T-helper 17 cell (primary cell): ENCODE measurements at places on chromosomes 1 and 21. TPM values are rescaled to one million over a fixed set of nuclear protein-coding genes. Genes with fewer than 3 reads are reported as not detected.

Gene CSF3R
- total RNA-seq, result 2.9 TPM

GRCh38 chr1:226798427-226799411 lies 59.6 kb upstream of the ITPKB start:
- H3K4me1 ChIP-seq, result peaks cover 39% of the 10 kb centered on the region
- H3K27ac ChIP-seq, result peak overlapping the region; percentile 98
- peaks cover 3% of the 10 kb centered on the region for H3K27me3 ChIP-seq
- peaks cover 1% of the 10 kb centered on the region for H3K36me3 ChIP-seq
- DNase-seq, result peak; percentile 36
- H3K4me3 ChIP-seq, result peak overlapping the region; percentile 82

Gene CFAP74
- total RNA-seq, result not detected

Gene DCLRE1B
- 7.0 TPM for total RNA-seq

DNA sequence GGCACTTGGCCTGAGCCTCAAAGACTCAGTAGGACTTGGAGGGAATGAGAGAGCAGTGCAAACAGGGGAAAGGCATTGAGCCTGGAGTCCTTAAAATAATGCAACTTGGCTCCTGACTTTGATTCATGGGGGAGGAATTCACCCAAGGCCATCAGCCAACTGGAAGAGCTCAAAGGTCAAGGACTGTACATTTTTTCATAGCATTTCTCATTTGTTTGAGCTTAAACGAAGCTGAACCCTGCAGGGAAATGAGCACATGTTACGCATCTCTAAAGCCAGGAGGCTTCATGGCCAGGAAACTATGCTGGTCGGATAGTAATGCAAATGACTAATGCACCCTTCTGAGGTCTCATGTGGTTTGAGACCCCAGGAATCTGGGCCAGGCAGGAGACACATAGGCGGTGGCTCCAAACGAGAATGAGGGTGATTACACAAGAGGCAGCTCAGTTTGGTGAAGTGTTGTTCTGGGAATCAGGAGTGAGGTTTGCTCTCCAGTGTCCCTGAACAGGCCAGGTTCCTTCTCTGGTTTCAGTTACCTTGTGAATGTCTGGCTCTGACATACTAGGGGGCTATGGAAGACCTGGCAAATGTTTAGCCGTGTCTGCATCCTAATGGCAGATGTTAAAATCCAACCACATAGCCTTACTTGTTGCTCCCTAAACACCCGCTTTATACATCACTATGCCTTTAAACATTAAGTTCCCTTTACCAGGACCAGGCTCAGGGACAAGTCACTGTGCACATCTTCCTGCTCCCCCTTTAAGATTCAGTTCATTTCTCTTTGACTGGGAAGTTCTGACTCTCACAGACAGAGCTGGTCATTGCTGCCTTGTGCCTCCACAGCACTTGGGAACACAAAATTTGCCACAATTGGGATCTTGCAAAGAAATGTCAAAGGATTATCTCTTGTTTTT lies 503.9 kb upstream of the USP24 start:
- H3K4me1 ChIP-seq, result no peaks in the 10 kb centered on the region
- no peak for DNase-seq
- no peaks in the 10 kb centered on the region for H3K36me3 ChIP-seq
- no peak overlapping the region for H3K27ac ChIP-seq

GRCh38 chr1:10541286-10541685 lies 66.5 kb downstream of the PEX14 start:
- peaks cover 26% of the 10 kb centered on the region for H3K4me1 ChIP-seq
- no peak for DNase-seq
- no peak overlapping the region for H3K4me3 ChIP-seq
